Inflammatory macrophage treated with lipopolysaccharide for 4 hours (primary cell): ENCODE measurements at places on chromosomes 12 and 14.

GRCh38 chr12:11787933-11788849 lies 138.7 kb downstream of the ETV6 start:
- no peak for DNase-seq

- DNase-seq, result no peak
Observed at GRCh38 chr12:132617822-132618682, 524 bp upstream of the P2RX2 start.

GRCh38 chr14:103549361-103550311 lies 12.8 kb downstream of the BAG5 start:
- no peak for DNase-seq

- DNase-seq, result no peak
Observed at GRCh38 chr14:61179796-61180398, 101.2 kb downstream of the TMEM30B start.

DNA sequence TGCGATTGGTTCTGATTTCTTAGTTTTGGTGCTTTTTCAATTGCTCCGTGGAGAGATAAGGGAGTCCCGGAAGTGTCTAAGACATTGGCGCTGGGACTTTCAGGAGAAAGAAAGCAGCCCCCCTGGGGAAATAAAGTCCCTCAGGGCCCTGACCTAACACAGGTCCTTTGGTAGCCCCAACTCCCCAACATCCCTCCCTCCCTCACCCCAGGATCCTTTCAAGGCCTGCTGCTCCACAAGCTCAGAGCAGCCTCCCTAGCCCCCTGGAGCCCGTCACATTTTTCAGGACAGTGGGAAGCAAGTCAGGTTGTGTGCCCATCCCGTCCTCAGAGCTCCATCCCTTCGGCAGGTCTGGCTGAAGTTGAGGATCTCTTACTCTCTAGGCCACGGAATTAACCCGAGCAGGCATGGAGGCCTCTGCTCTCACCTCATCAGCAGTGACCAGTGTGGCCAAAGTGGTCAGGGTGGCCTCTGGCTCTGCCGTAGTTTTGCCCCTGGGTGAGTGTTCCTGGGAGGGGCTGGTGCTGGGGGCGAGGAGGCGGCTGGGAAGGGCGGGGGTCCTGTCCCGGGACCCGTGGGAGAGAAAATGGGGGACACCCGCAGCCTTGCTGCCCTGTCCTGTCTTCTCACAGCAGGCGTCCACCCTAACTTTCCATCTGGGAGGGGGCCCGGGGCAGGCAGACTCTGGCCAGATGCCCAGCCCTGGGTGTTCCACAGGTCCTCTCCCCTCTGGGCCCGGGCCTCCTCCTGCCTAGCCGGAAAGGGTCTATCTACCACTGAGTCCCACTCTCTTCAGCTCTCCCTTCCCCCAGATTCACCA lies 950 bp downstream of the IFI27 start:
- no peak for DNase-seq

- DNase-seq, result peak; percentile 68
Observed at GRCh38 chr12:89353188-89353822, 1.0 kb upstream of the DUSP6 start.

- DNase-seq, result no peak
Observed at GRCh38 chr12:49539406-49540228, 787 bp downstream of the KCNH3 start.

GRCh38 chr14:30974628-30975027 lies 50.8 kb upstream of the AP4S1 start:
- no peak for DNase-seq

DNA sequence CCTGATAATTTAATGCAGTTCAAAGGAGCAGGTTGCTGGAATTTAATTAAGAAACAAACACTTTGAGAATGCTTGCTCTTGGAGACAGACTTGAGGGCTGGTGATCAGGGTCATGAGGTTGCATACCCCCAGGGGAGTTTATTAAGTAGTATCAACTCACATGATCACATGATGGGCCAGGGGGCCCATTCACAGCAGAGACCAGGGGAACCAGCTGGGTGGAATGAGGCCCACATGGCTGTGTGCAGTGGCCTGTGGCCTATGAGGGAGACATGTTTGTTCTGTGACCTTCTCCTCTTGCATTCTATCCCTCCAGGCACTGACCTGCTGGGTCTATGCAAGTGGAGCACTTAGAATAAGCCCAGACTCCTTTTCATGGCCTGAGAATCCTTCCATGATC lies 266.6 kb upstream of the PWP1 start:
- no peak for DNase-seq

DNA sequence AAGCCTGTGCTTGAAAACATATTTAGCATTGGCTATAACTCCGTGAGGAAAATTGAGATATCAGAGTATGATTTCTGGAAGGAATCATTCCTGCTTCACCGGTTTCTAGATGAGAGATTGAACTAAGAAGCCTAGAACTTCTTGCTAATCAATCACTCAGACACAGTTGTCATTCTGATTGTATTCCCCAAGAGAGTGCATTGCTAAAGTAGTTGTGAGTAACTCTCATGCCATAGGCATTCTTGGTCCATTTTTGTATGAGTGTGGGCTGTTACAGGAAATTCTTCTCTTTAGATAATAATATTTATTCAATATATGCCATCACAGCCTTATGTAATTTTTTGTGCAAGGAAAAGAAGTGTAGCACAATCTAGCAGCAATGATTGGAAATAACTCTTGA lies 893.3 kb upstream of the MDGA2 start:
- DNase-seq, result no peak
